ENCODE measurements at places on chromosomes 2 and 18.

GRCh38 chr2:196316050-196316430 is 144.7 kb upstream of the STK17B start:
- no peak overlapping the region for H3K4me3 ChIP-seq
- H3K27ac ChIP-seq: no peak overlapping the region
- H3K4me1 ChIP-seq: no peaks in the 10 kb centered on the region
- H3K36me3 ChIP-seq: no peaks in the 10 kb centered on the region
- peaks cover 11% of the 10 kb centered on the region for H3K27me3 ChIP-seq

- H3K27ac ChIP-seq: no peak overlapping the region
- no peaks in the 10 kb centered on the region for H3K4me1 ChIP-seq
- peaks cover 1% of the 10 kb centered on the region for H3K36me3 ChIP-seq
- DNase-seq: no peak
Measured at GRCh38 chr2:102154946-102155702, 12.6 kb downstream of the IL1R1 start.

GRCh38 chr2:23692851-23693605 is 233.9 kb downstream of the ATAD2B start:
- peak; percentile 13 for DNase-seq
- no peaks in the 10 kb centered on the region for H3K27me3 ChIP-seq
- H3K4me3 ChIP-seq: no peak overlapping the region

- H3K27me3 ChIP-seq: no peaks in the 10 kb centered on the region
- DNase-seq: peak; percentile 39
- peaks cover 29% of the 10 kb centered on the region for H3K4me1 ChIP-seq
- H3K27ac ChIP-seq: no peak overlapping the region
- peaks cover 20% of the 10 kb centered on the region for H3K36me3 ChIP-seq
Measured at GRCh38 chr2:101698844-101699754, 1.6 kb downstream of the MAP4K4 start.

GRCh38 chr2:129777146-129777545 is 202.3 kb upstream of the RAB6C start:
- H3K27ac ChIP-seq: no peak overlapping the region
- H3K4me3 ChIP-seq: no peak overlapping the region
- peaks cover 4% of the 10 kb centered on the region for H3K27me3 ChIP-seq
- H3K36me3 ChIP-seq: no peaks in the 10 kb centered on the region

- no peaks in the 10 kb centered on the region for H3K36me3 ChIP-seq
- no peaks in the 10 kb centered on the region for H3K27me3 ChIP-seq
- H3K4me3 ChIP-seq: no peak overlapping the region
Measured at GRCh38 chr2:78351208-78351607, 674.3 kb upstream of the REG3G start.

DNA sequence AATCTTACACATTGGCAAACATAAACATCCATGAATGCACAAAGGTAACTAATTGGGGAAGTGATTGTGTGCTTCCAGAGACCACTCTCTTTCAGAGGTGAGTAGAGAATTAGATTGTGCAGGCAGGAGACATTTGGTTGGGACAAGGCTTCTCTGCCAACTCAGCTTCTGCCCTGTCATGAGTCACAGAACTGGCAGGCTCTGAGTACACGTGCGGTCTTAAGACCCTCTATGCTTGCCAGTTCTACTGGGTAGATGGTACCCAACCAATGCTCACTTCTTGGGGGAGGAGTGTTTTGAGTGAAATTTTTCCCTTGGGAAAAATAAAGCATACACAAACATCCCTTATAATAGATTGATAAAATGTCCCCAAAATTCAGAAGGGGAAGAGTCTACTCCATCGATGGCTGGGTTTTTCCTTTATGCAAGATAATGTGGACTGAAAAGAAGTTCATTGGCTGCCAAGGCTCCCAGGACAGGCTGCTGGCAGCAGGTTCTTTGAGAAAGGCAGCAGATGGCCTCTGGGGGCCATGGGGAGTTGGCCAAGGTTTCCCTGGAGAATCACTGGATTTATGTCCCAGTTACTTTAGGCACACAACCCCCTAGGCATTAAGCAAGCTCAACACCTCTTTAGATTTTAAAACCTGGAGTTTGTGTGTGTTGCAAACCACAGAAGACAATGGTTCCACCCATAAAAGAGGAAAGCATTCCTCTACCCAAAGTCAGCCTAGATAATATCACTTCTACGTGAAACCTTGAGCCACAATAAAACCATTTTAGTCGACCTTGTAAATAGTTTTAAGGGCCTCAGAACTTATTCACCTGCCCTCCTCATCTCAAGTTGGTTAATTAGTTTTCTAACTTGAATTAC is 417.0 kb downstream of the TXNL1 start:
- H3K36me3 ChIP-seq: no peaks in the 10 kb centered on the region
- H3K4me3 ChIP-seq: no peak overlapping the region
- no peaks in the 10 kb centered on the region for H3K4me1 ChIP-seq
- H3K27me3 ChIP-seq: no peaks in the 10 kb centered on the region

GRCh38 chr2:23426263-23426905 is 41.4 kb downstream of the KLHL29 start:
- H3K4me3 ChIP-seq: no peak overlapping the region
- peaks cover 33% of the 10 kb centered on the region for H3K27me3 ChIP-seq
- H3K27ac ChIP-seq: no peak overlapping the region
- H3K4me1 ChIP-seq: no peaks in the 10 kb centered on the region
- DNase-seq: no peak

DNA sequence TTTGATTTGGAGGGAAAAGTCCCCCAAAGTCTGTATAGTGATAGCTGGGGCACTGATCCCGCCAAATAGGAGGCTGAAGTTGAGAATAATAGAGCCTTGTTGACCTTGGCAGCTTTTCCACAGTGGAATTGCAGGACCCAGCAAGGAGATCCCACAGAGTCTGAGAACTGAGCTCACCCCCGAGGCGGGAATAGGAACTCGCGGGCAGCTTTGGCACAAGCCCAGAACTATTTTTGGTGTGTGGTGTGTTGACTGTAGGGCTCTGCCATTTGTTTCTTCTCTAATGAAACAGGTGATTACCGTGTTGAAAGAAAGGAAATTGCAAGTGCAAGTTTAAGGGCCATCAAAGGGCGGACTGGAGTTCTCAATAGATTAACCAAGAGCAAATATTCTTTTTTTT is 34.0 kb downstream of the SH3RF3 start:
- DNase-seq: no peak
- peaks cover 40% of the 10 kb centered on the region for H3K27me3 ChIP-seq
- H3K27ac ChIP-seq: no peak overlapping the region
- H3K36me3 ChIP-seq: no peaks in the 10 kb centered on the region

DNA sequence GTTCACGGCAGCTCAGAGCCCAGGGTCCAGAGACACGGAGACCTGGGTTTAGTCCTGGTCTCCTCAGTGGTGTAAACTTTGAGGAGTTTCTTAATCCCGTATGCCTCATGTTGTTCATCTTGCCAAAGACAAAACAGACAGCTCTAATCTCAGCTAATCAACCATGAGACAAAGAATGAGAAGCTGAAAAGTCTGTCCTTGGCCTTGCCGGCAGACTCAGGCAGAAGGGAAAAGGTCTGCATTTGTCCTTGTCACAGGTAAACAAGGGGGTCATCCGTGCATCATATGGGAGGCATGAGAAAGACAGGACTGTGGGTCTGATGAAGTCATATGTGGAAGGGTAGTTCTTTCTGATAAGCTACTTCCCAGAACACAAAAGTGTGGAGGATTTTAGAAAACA is 1.8 kb upstream of the ARMC9 start:
- no peaks in the 10 kb centered on the region for H3K36me3 ChIP-seq
- H3K27ac ChIP-seq: no peak overlapping the region
- H3K4me3 ChIP-seq: peak overlapping the region; percentile 19

DNA sequence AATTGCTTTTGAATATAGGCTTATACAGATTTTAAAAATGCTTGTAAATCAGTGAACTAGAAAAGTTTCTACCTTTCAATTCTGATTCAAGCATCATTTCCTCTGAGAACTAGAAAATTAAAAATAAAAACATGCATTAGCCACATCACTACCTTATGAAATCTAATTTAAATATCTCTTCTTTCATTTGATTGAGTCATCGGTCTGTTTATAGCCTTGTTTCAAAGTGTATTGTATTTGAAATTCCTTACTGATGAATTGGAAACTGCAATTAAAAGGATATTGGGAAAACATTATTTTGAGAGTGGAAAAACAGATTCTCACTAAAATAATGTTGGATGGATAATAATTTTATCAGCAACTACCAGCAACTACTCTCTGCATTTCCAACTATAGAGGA is 717.7 kb upstream of the FAM98A start:
- no peak for DNase-seq
- H3K27ac ChIP-seq: no peak overlapping the region
- no peaks in the 10 kb centered on the region for H3K4me1 ChIP-seq
- no peaks in the 10 kb centered on the region for H3K27me3 ChIP-seq

DNA sequence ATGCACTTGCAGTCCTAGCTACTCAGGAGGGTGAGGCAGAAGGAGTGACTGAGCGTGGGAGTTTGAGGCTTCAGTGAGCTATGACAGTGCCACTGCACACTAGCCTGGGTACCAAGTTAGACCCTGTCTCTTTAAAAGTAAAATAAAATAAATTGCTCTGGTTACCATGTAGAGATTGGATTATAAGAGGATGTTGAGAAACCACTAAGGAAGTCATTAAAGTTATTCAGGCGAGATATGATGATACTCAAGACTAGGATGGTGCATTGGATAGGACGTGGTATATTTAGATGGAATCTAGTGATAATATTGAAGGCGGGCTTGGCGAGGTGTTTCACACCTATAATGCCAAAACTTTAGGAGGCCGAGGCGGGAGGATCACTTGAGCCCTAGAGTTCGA is 50.6 kb downstream of the BMPR2 start:
- H3K27me3 ChIP-seq: no peaks in the 10 kb centered on the region
- peaks cover 2% of the 10 kb centered on the region for H3K36me3 ChIP-seq
- no peak overlapping the region for H3K27ac ChIP-seq

GRCh38 chr18:62584241-62585120 is 61.7 kb downstream of the ZCCHC2 start:
- peak overlapping the region; percentile 29 for H3K4me3 ChIP-seq
- H3K4me1 ChIP-seq: peaks cover 46% of the 10 kb centered on the region
- no peaks in the 10 kb centered on the region for H3K27me3 ChIP-seq
- peak; percentile 90 for DNase-seq
- peaks cover 34% of the 10 kb centered on the region for H3K36me3 ChIP-seq

DNA sequence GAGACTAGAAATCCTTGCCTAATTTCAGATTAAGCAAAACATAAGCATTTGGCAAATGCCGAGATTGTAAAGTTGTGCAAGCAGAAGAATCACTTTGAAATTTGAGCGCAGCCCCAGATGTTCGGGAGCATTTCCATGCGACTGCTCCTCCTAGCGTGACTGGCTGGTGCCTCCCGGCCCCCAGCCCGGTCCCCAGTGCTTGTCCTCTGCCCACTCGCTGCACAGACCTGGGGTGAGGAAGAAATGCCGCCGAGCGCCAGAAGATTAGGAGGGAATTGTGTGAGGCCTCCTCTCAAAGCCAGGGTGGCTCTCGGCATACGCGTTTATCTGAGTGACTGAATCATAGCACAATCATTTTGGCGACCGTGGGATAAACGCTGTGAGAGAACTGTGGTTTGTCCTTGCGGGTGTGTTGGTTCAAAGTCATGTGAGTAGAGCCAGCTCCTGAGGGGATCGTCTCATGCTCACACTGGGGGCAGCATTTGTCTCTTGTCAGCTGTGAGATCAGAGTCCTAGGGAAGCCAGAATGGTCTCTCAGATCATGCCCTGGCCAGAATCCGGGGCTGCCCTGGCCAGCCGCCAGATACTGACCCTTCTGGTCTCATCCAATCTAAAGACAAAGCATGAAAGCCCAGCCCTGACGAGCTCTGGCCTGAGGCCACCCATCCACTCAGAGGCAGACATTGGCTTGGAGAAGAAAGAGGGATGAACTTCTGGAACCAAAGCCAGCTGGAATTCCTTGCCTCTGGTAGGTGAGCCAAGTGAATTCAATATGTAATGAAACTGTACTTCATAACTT is 189.3 kb downstream of the SH3RF3 start:
- H3K27ac ChIP-seq: no peak overlapping the region
- peaks cover 65% of the 10 kb centered on the region for H3K27me3 ChIP-seq
- no peak overlapping the region for H3K4me3 ChIP-seq
- H3K36me3 ChIP-seq: no peaks in the 10 kb centered on the region
- DNase-seq: no peak
- peaks cover 27% of the 10 kb centered on the region for H3K4me1 ChIP-seq

GRCh38 chr2:226909126-226909525 is 73.3 kb downstream of the RHBDD1 start:
- peaks cover 28% of the 10 kb centered on the region for H3K4me1 ChIP-seq
- no peak overlapping the region for H3K27ac ChIP-seq
- no peaks in the 10 kb centered on the region for H3K27me3 ChIP-seq
- peaks cover 11% of the 10 kb centered on the region for H3K36me3 ChIP-seq
- DNase-seq: no peak
